ENCODE measurements at places on chromosomes 16 and 17. TPM values are rescaled to one million over a fixed set of nuclear protein-coding genes. Genes with fewer than 3 reads are reported as not detected.

SGCA gene
- total RNA-seq, result not detected

CHST4 gene
- not detected for total RNA-seq

CORO6 gene
- 1.6 TPM for total RNA-seq

CHTF8 gene
- 113 TPM for total RNA-seq

ZNF385C gene
- 0.44 TPM for total RNA-seq

TCAP gene
- 0.71 TPM for total RNA-seq

PSMD11 gene
- total RNA-seq, result 134 TPM

KRT33B gene
- total RNA-seq, result not detected

CHST5 gene
- not detected for total RNA-seq

KRT20 gene
- not detected for total RNA-seq

SLFN14 gene
- not detected for total RNA-seq

GRCh38 chr17:81846743-81847689 lies 12.2 kb upstream of the PPP1R27 start:
- H3K36me3 ChIP-seq, result peaks cover 99% of the 10 kb centered on the region
- no peaks in the 10 kb centered on the region for H3K27me3 ChIP-seq
- H3K4me3 ChIP-seq, result no peak overlapping the region
- no peak overlapping the region for H3K27ac ChIP-seq

DNA sequence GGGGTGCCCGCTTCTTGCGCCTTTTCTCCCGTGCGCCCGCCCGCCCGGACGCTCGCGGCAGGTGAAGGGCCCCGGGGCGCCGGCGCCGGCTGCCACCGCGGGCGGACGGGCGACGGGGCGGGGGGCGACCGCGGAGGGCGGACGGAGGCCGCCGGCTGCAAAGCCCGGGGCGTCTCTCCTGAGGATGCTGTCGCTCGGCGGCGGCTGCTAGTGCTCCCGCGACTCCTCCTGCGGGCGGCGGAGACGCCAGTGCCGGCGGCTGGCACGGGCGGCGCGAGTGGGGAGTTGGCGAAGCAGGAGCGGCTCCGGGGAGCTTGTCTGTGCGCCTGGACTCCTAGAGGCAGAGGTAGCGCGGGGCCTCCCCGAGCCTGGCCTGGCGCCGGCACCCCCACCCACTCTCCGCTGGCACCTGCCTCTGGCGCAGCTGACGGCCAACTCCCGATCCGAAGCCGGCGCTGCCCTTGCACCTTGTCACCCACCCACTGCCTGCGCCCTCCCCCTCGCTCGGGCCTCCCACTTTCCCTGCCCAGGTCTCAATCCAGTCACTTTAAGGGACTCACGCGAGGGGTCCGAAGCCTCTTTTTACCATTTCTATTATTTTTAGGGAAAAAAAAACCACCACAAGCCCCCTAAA lies at the start of gene FAM20A:
Gene FAM20A, minus strand, starts transcription at position 437 of the 634 bp plus-strand sequence. CDS start 701 bp downstream, outside the sequence.
- DNase-seq, result no peak
- H3K4me1 ChIP-seq, result peaks cover 6% of the 10 kb centered on the region
- peaks cover 40% of the 10 kb centered on the region for H3K27me3 ChIP-seq
- no peak within 1 kb of the TSS for H3K27ac ChIP-seq
- peak within 1 kb of the TSS; percentile 44 for H3K4me3 ChIP-seq
- H3K36me3 ChIP-seq, result no peaks in the 10 kb centered on the region

DNA sequence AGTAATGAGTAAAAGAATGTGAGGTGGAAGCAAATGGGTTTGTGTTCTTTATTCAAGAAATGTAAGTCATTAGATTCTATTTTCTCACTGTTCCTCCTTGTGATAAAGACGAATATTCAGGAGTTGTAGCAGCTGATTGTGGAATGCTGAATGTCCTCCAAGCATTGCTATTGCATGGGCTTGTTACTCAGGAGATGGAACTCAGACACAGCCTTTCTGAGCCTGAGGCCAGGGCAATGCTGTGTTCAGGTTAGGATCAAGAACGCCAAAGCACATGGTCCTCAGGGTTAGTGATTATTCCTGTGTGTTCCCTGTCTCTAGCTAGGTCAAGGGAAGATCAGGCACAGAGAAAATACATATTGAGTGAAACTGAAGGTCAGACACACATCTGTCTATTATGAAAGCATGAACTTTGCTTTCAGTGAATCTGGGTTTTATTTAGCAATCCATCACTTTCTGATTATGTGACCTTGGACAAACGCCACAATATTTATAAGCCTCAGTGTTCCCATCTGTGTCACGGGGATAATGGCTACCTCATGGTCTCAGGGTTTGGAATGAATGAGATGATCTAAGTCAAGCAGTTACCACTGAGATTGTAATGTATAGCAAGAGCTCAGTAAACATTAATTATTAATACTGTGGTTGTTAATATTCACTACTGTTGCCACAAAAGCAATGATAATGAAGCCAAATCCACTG lies 426.8 kb upstream of the DYNLRB2 start:
- DNase-seq, result no peak
- no peak overlapping the region for H3K4me3 ChIP-seq
- H3K27me3 ChIP-seq, result no peaks in the 10 kb centered on the region

- H3K36me3 ChIP-seq, result no peaks in the 10 kb centered on the region
- H3K4me1 ChIP-seq, result peaks cover 16% of the 10 kb centered on the region
- no peaks in the 10 kb centered on the region for H3K27me3 ChIP-seq
- H3K27ac ChIP-seq, result no peak overlapping the region
These were observed 132.3 kb upstream of the IRX3 start for GRCh38 chr16:54418903-54419302.

DNA sequence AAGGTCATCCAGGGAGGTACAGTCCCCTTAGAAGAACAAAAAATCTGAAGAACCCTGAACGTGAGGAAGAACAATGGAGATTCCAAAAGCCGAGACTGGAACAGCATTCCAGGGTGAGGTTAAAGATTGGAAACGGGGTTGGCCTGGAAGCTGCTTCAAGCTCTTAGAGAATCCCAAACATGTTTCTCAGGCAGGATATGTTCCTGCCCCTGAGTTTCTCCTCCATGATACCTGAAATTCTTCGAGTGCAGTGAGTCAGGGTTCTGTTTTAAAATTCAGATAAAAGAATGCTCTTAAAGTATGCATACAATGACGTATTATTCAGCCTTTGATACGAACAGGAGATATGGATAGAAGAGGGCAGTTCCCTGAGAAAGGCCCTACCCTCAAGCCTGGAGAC lies 293.1 kb downstream of the HS3ST3B1 start:
- no peak for DNase-seq
- no peaks in the 10 kb centered on the region for H3K36me3 ChIP-seq
- H3K4me3 ChIP-seq, result no peak overlapping the region

GRCh38 chr17:77246110-77247047 lies 105.6 kb downstream of the SEC14L1 start:
- peak overlapping the region; percentile 47 for H3K4me3 ChIP-seq
- no peaks in the 10 kb centered on the region for H3K4me1 ChIP-seq
- no peak overlapping the region for H3K27ac ChIP-seq
- no peak for DNase-seq
- H3K36me3 ChIP-seq, result no peaks in the 10 kb centered on the region

DNA sequence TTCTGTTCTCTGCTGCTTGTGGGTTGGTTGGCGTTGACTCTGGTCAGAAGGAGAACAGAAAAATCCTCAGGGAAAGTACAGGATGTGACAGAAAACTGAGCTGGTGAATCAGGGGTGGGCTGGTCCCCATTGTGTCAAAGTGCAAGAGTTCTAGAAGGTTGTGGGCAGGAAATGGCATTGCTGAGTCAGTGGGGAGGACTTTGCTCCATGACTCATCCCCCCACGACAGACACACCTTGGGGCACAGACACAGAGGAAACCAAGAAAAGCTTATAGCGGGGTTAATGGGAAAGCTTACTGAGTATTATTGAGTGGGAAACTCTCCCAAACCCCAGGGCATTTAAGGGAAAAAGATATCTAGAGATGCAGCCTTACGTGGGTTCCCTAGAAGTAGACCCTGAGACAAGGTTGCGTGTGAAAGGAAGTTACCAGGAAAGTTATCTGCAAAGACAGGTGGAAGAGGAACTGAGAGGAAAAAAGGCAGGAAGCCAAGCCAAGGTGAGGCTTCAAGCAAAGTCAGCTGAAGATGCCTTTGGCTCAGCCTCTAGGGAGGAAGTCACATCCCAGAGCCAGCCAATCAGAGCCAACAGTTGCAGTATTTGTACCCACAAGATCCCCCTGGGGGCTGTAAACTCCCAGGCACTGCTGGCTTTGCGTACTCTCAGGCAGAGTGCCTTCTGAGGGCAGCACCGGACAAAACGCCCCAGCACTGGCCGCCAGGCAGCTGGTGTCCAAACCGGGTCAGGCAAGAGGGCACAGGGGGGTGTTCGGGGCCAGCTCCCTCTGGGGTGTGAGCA lies 86.4 kb downstream of the FOXL1 start:
- peak overlapping the region; percentile 98 for H3K27ac ChIP-seq
- DNase-seq, result peak; percentile 98
- H3K4me1 ChIP-seq, result peaks cover 47% of the 10 kb centered on the region
- H3K36me3 ChIP-seq, result no peaks in the 10 kb centered on the region
- peak overlapping the region; percentile 66 for H3K4me3 ChIP-seq
- H3K27me3 ChIP-seq, result no peaks in the 10 kb centered on the region

DNA sequence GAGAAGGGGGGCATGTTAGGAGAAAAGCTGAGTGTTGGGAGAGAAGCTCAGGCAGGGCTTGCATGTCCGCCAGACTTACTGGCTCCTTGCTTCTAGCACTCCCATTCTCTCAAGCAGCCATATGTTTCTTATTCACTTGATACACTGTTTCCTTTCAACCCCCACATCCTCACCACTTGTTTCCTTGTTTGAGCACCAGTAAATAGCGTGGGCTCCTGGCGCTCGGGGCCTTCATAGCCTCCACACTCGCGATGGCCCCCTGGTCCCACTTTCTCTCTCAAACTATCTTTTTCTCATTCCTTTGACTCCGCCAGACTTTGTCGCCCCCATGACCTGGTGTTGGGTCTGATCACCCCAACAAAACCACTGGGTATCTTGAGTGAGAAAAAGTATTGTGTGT lies 16.6 kb downstream of the ATP5PD start:
- H3K4me3 ChIP-seq, result no peak overlapping the region
- H3K27me3 ChIP-seq, result no peaks in the 10 kb centered on the region
- H3K36me3 ChIP-seq, result peaks cover 25% of the 10 kb centered on the region
- peaks cover 27% of the 10 kb centered on the region for H3K4me1 ChIP-seq

GRCh38 chr17:7404737-7405349 lies 946 bp upstream of the TMEM256 start:
- DNase-seq, result no peak
- H3K27me3 ChIP-seq, result no peaks in the 10 kb centered on the region
- peak overlapping the region; percentile 78 for H3K4me3 ChIP-seq
- peaks cover 16% of the 10 kb centered on the region for H3K4me1 ChIP-seq
- H3K27ac ChIP-seq, result peak overlapping the region; percentile 86

GRCh38 chr17:81959362-81960129 lies 1.4 kb downstream of the NOTUM start:
- peaks cover 3% of the 10 kb centered on the region for H3K4me1 ChIP-seq
- no peaks in the 10 kb centered on the region for H3K36me3 ChIP-seq
- H3K27me3 ChIP-seq, result peaks cover 9% of the 10 kb centered on the region
- H3K4me3 ChIP-seq, result no peak overlapping the region
- H3K27ac ChIP-seq, result no peak overlapping the region
- DNase-seq, result peak; percentile 49

GRCh38 chr16:15810411-15810810 lies 46.4 kb downstream of the MYH11 start:
- no peak for DNase-seq
- H3K27ac ChIP-seq, result peak overlapping the region; percentile 3
- H3K36me3 ChIP-seq, result no peaks in the 10 kb centered on the region
- no peak overlapping the region for H3K4me3 ChIP-seq
- H3K4me1 ChIP-seq, result no peaks in the 10 kb centered on the region
- H3K27me3 ChIP-seq, result peaks cover 28% of the 10 kb centered on the region

DNA sequence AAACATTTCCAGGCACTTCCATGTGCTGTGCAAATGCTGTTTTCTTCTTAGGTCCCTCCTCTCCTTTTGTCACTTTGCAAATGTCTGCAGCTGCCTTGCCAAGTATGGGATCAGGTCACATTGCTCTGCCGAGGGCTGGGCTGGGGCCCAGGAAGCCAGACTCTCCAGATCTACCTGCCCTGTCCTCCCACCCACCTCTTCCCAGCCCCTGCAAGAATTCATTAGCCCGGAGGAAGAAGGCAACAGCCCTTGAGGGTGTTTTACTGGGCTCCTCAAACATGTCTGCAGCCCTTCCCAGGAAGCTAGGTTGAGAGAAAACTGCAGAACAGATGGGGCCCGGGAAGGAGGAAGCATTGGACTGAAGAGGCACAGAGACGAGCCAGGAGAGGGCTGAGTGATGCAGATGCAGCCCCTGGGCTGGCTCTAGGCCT lies 47.1 kb downstream of the WSB1 start:
- H3K4me3 ChIP-seq, result no peak overlapping the region
- H3K4me1 ChIP-seq, result peaks cover 11% of the 10 kb centered on the region
- no peaks in the 10 kb centered on the region for H3K27me3 ChIP-seq
- H3K27ac ChIP-seq, result no peak overlapping the region
- H3K36me3 ChIP-seq, result no peaks in the 10 kb centered on the region

DNA sequence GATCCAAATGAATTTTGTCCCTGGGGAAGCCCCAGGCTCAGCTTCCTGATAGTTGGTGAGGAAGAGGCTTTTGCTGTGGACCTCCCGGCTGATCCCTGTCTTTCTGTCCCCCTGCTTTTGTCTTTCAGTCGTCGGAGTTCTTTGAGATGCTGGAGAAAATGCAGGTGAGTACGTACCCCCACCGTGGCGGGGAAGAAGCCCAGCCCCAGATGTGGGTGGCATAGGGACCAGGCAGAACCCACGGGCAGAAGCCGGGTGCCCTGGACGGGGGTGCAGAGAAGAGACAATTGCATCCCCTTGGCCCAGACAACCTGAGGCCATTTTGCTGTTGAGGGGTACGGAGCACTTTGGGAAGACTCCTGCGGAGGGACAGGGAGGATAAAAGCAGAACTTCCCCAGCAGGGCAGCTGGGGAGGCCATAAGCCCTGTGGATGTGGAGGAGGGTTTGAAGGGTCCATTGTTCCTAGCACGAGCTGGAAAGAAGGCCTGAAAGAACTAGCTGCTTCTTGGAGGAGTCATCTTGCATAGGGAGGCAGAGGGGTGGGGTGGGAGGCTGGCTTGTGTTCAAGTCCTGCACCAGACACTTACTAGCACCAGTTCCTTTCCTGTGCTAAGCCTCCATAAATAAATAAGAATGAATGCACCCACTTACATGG lies 105.6 kb downstream of the OR1D5 start:
- peak overlapping the region; percentile 40 for H3K27ac ChIP-seq
- H3K27me3 ChIP-seq, result no peaks in the 10 kb centered on the region
- H3K36me3 ChIP-seq, result peaks cover 16% of the 10 kb centered on the region
- H3K4me1 ChIP-seq, result peaks cover 50% of the 10 kb centered on the region

DNA sequence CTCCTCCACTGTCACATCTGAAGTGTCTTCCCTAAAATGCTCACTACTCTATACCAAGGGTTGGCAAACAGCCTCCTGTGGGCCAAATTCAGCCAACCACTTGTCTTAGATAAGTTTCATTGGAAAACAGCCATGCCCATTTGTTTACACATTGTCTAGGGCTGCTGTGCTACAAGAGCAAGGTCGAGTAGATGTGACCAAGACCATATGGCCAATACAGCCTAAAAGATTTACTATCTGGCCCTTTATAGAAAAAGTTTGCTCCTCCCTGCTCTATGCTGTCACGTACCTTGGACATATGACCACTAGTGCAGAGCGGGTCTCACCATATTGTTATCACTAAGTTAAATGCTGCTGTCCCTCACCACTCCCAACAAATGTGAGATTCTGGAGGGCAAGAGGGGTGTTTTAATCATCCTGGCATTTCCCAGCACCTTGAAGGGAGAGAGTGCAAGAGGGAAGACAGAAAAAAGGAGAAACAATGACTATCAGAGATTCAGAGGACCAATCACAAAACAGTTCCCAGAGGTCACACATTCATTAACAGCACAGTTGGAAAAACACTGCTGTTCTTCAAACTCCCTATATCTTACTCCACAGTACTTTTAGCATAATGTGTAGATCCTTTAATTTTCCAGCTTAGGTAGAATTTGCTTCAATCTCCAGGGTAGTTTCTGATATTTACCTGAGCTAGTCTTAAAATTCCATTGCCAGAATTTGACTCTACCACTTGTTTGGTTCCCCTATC lies 13.2 kb downstream of the LSM12 start:
- H3K36me3 ChIP-seq, result peaks cover 82% of the 10 kb centered on the region
- no peaks in the 10 kb centered on the region for H3K4me1 ChIP-seq
- peak overlapping the region; percentile 65 for H3K27ac ChIP-seq
- no peak overlapping the region for H3K4me3 ChIP-seq
